ENCODE measurements at places on chromosomes 13 and 19. TPM values are rescaled to one million over a fixed set of nuclear protein-coding genes. Genes with fewer than 3 reads are reported as not detected.

DNA sequence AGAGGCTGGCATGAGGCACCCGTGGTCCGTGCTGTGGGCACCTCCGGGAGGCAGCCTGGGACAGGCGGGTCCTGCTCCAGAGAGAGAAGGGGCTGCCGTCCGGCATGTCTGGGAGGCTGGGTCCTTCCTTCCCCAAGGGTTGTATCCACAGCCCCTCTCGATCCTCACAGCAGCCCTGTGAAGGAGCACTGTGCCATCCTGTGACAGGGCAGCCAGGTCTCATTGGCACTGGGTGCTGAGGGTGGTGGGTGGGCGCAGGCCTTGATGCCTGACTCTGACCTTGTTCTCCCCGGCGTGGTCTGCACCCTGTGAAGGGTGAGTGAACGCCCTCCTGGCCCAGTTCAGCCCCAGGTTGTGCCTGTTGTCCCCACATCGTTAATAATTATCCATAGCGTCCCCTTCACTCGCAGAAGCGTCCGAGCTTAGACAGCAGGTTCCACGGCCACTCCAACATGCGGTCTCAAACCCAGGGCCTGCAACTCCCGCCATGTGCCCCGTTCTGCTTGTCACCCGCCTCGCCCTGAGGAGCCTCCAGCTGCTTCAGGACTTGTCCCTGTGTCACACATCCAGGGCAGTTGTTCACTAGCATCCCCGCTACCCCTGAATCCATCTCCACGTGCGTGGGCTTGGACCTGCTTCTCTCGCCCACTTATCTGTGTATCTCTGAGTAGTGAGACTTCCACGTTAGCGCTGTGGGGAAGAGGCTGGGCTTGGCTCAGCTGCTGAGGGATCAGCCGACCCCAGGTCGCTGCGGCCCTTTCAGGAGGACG lies 10.6 kb downstream of the ATP11A start:
- no peaks in the 10 kb centered on the region for H3K4me1 ChIP-seq
- no peaks in the 10 kb centered on the region for H3K36me3 ChIP-seq
- no peaks in the 10 kb centered on the region for H3K27me3 ChIP-seq
- H3K27ac ChIP-seq, result no peak overlapping the region
- no peak for DNase-seq
- no peak overlapping the region for H3K4me3 ChIP-seq

DNA sequence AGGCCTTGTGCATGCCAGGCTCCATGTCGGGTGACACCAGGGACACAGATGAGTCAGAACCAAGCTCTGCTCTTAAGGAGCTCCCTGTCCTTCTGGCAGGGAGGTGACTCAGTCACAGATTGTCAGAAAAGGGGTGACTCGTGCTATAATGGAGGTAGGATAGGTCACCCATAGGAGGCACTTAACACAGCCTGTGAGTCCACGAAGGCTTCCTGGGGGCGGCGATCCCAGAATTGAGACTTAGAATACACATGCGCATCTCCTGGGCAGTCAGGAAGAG lies 19.6 kb downstream of the FUZ start:
- H3K27ac ChIP-seq, result no peak overlapping the region
- peaks cover 68% of the 10 kb centered on the region for H3K36me3 ChIP-seq
- H3K27me3 ChIP-seq, result no peaks in the 10 kb centered on the region
- H3K4me3 ChIP-seq, result no peak overlapping the region
- DNase-seq, result no peak

DNA sequence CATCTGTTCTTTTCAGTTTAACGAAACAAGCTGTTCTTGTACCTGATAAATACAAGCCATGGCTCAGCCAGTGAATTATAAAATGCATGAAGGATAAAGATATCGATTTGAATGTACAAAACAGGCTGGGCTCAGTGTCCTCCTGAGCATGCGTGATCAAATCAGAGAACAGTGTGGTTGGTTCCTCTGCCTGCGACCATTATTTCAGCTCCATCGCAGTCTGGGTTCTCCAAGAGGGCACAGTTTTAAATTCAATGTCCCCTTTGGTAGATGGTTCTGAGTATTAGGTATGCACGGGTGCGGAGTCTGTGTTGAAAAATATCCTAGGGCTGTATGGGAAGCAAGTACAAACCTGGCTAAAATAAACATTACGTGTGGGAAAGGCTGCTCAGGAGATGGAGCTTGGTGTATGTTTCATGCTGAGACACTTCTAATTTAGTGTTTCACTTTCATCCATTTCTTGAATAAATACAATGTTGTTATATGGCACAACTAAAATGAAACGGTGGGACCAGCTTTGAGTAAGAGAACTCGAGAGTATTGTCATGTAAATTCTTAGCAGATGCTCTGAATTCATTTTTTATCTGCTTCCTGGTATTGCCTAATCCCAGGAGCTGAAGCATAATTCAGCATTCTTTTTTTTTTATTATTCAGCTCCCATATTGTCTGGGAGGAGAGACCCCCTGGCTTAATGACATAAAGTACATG lies 458.7 kb downstream of the MYO16 start:
- H3K4me3 ChIP-seq, result no peak overlapping the region
- no peaks in the 10 kb centered on the region for H3K27me3 ChIP-seq
- no peaks in the 10 kb centered on the region for H3K36me3 ChIP-seq
- no peaks in the 10 kb centered on the region for H3K4me1 ChIP-seq

- no peak for DNase-seq
- H3K4me1 ChIP-seq, result no peaks in the 10 kb centered on the region
- peaks cover 17% of the 10 kb centered on the region for H3K36me3 ChIP-seq
Observed at GRCh38 chr19:58338336-58338735, 11.5 kb downstream of the ZSCAN22 start.

GRCh38 chr13:32907211-32907610 lies 109.0 kb upstream of the KL start:
- no peak overlapping the region for H3K4me3 ChIP-seq
- H3K36me3 ChIP-seq, result no peaks in the 10 kb centered on the region
- no peaks in the 10 kb centered on the region for H3K27me3 ChIP-seq
- no peak overlapping the region for H3K27ac ChIP-seq
- DNase-seq, result no peak

- H3K27me3 ChIP-seq, result peaks cover 7% of the 10 kb centered on the region
- DNase-seq, result no peak
- H3K36me3 ChIP-seq, result no peaks in the 10 kb centered on the region
- no peaks in the 10 kb centered on the region for H3K4me1 ChIP-seq
- no peak within 1 kb of the TSS for H3K27ac ChIP-seq
Observed at GRCh38 chr19:30371960-30372824, at the start of gene ZNF536. ZNF536 (plus strand) TSS chr19:30372384; CDS start chr19:30443563, 71,179 bp downstream.

- H3K27me3 ChIP-seq, result no peaks in the 10 kb centered on the region
- peak overlapping the region; percentile 79 for H3K27ac ChIP-seq
- H3K4me1 ChIP-seq, result peaks cover 12% of the 10 kb centered on the region
- no peaks in the 10 kb centered on the region for H3K36me3 ChIP-seq
- no peak overlapping the region for H3K4me3 ChIP-seq
Observed at GRCh38 chr13:74061926-74062595, 72.1 kb downstream of the KLF12 start.

DNA sequence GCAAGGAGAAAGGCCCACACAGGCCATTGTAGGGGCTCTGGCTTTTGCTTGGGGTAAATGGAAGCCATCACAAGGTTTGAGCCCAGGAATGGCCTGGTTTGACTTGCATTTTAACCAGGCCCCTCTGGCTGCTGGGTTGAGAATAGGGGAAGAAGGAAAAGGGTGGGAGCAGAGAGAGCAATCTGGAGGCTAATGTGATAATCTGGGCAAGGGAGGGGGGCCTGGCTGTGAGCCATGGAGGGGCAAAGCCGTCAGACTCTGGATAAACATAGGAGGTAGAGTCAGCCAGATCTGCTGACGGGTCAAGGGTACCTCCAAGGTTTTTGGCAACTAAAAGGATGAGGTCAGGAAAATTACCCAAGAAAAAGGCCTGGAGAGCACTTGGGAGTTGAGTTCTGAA lies 41.6 kb downstream of the RFX2 start:
- H3K27me3 ChIP-seq, result no peaks in the 10 kb centered on the region
- no peak overlapping the region for H3K27ac ChIP-seq
- H3K4me3 ChIP-seq, result no peak overlapping the region
- peaks cover 16% of the 10 kb centered on the region for H3K4me1 ChIP-seq
- no peaks in the 10 kb centered on the region for H3K36me3 ChIP-seq

GRCh38 chr19:41295499-41295898 lies 14.5 kb upstream of the CCDC97 start:
- no peak overlapping the region for H3K27ac ChIP-seq
- H3K4me3 ChIP-seq, result no peak overlapping the region
- H3K36me3 ChIP-seq, result peaks cover 89% of the 10 kb centered on the region
- H3K4me1 ChIP-seq, result peaks cover 45% of the 10 kb centered on the region
- H3K27me3 ChIP-seq, result no peaks in the 10 kb centered on the region
- no peak for DNase-seq

DNA sequence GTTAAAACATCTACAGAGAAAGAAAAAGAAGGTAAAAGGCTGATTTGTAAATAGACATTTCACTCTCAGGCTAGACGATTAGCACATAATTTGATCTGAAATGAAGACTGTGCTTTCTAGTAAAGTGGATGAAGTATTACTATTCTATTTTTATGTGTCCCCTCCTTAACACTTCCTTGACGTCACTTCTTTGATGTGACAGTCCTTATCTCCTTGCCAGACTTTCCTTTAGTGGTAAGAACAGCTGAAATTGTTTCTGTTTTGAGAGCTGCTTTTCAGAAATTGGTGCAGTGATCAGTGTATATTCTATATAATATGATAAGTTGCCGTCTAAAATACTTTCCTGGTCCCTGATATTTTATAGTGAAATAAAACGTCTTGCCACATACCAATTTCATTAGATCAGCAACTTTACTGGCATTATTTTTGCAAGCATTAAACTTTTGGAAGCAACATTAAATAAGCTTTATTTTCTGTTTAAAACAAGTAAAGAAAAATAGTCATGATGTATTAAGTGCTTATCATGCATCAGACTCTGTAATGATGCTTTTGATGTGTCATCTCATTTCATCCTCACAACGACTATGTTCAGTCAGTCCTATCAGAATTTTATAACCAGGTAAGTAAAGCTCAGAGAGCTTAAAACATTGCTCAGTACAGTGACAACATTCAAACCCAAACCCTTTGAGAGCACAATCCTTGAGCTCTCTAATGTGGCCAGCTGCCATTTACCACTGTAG lies 210.3 kb upstream of the PCDH9 start:
- no peaks in the 10 kb centered on the region for H3K27me3 ChIP-seq
- no peaks in the 10 kb centered on the region for H3K36me3 ChIP-seq
- no peak for DNase-seq
- no peak overlapping the region for H3K27ac ChIP-seq
- no peak overlapping the region for H3K4me3 ChIP-seq
- no peaks in the 10 kb centered on the region for H3K4me1 ChIP-seq

DNA sequence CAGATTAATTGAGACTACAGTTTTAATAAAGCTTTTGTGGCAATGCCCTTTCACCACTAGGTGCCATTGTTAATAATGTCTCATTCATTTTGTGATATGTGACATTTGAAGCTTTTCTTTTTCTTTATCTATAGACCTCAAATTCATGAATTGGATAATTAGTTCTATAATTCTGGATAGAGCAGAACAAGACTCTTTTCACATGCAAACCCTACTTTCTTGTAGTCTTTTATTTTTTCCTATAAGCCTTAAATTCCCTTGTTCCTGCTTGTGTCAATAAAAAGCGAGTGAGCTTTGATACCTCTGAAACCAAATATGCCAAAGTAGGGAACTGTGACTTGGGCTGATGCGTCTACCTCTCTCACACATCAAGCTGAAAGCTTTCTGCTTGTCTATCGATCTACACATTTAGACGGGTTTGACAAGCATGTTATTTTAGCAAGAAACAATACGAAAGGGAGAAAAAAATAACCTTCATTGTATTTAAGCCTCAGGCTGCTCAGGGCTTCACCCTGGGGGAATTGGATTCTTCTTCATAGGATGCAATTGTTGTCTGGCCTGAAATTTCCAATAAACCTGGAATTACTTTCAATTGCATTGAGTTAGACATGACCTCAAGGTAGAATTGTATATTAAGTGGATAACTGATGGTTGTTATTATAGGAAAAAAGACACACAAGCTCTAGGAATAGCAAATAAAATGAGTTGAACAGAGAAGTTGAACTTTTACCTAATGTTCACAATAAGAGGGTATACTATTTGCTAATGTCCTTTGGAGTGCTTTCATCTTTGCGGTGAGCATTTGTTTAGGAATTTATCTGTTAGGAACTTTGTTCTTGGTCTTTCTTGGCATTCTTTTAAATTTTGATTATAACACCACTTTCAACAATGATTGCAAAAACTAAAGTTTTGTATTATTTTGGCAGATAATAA lies 1150.2 kb upstream of the PCDH9 start:
- H3K27ac ChIP-seq, result no peak overlapping the region
- H3K4me3 ChIP-seq, result no peak overlapping the region
- DNase-seq, result no peak
- H3K36me3 ChIP-seq, result no peaks in the 10 kb centered on the region

GRCh38 chr13:110337247-110337646 lies 30.2 kb downstream of the COL4A2 start:
- H3K27ac ChIP-seq, result no peak overlapping the region
- peaks cover 18% of the 10 kb centered on the region for H3K4me1 ChIP-seq
- DNase-seq, result no peak

- no peaks in the 10 kb centered on the region for H3K27me3 ChIP-seq
- DNase-seq, result no peak
- peaks cover 19% of the 10 kb centered on the region for H3K4me1 ChIP-seq
- no peaks in the 10 kb centered on the region for H3K36me3 ChIP-seq
- H3K4me3 ChIP-seq, result no peak overlapping the region
- H3K27ac ChIP-seq, result no peak overlapping the region
Observed at GRCh38 chr19:35342430-35342829, 5.3 kb upstream of the FFAR1 start.

DNA sequence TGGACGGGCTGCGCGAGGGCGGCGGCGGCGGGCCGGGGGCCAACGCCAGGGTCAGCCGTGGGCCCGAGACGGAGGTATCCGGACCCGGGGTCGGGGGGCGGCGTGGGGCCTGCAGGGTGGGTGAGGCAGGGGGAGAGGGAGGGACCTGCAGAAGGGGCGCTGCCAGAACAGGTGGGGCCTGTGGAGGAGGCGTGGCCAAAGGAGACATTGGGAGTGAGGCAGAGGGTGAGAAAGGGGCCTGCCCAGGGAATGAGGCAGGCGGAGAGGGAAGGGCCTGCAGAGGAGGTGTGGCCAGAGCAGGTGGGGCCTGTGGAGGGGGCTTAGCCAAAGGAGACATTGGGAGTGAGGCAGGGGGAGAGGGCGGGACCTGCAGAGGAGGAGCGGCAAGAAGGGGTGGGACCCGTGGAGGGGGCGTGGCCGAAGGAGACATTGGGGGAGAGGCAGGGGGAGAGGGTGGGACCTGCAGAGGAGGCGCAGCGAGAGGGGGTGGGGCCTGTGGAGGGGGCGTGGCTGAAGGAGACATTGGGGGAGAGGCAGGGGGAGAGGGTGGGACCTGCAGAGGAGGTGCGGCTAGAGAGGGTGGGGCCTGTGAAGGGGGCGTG lies 4.2 kb downstream of the PRR36 start:
- H3K4me3 ChIP-seq, result no peak overlapping the region
- peaks cover 28% of the 10 kb centered on the region for H3K27me3 ChIP-seq
- H3K36me3 ChIP-seq, result no peaks in the 10 kb centered on the region
- peaks cover 56% of the 10 kb centered on the region for H3K4me1 ChIP-seq

ICAM1 gene
- 33.1 TPM for total RNA-seq

ZIC2 gene
- total RNA-seq, result not detected

CEACAM16 gene
- not detected for total RNA-seq

CHST8 gene
- total RNA-seq, result not detected

IGSF23 gene
- total RNA-seq, result not detected

KLK3 gene
- not detected for total RNA-seq

CLEC17A gene
- 0.45 TPM for total RNA-seq

S1PR2 gene
- total RNA-seq, result 12.6 TPM

IFNL1 gene
- total RNA-seq, result 0.33 TPM

PIK3R2 gene
- total RNA-seq, result 12.3 TPM

SOX1 gene
- total RNA-seq, result not detected

ABHD8 gene
- 7.5 TPM for total RNA-seq

HSD17B14 gene
- 0.75 TPM for total RNA-seq

ZNF573 gene
- total RNA-seq, result 13.4 TPM
